MM.1S (cell line): ENCODE measurements at places on chromosomes 4 and X.

GRCh38 chrX:20116087-20116576, 575 bp downstream of the MAP7D2 start:
- DNase-seq = no peak

- DNase-seq = no peak
Measured at GRCh38 chrX:138996268-138996667, 284.8 kb upstream of the FGF13 start.

GRCh38 chr4:11497972-11498371, 69.3 kb upstream of the HS3ST1 start:
- DNase-seq = no peak

- DNase-seq = no peak
Measured at GRCh38 chrX:7132335-7133049, 15.0 kb upstream of the STS start.

- no peak for DNase-seq
Measured at GRCh38 chr4:17618926-17619325, 4.5 kb downstream of the MED28 start.

- no peak for DNase-seq
Measured at GRCh38 chr4:79164907-79165610, 160.8 kb downstream of the NAA11 start.

DNA sequence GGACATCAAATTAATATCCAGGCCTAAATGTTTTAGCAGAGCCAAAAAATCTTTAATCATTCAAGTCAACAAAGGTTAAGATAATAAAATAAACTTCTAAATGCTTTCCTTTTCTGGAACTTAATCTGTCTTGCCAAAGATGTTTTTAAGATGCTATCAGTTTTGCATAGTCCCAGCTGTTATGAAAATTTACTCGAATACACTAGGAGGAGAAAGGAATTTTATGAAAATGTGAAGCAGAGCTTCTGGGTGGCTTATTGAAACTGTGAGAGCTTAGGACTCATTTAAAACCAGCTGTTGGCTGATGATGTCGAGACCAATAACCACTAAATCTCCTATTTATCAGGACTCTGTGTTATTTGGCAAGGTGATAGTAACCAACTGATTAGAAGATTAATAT, 202.2 kb upstream of the ETNPPL start:
- DNase-seq = no peak

GRCh38 chr4:184357772-184358171, 116.6 kb downstream of the IRF2 start:
- no peak for DNase-seq

DNA sequence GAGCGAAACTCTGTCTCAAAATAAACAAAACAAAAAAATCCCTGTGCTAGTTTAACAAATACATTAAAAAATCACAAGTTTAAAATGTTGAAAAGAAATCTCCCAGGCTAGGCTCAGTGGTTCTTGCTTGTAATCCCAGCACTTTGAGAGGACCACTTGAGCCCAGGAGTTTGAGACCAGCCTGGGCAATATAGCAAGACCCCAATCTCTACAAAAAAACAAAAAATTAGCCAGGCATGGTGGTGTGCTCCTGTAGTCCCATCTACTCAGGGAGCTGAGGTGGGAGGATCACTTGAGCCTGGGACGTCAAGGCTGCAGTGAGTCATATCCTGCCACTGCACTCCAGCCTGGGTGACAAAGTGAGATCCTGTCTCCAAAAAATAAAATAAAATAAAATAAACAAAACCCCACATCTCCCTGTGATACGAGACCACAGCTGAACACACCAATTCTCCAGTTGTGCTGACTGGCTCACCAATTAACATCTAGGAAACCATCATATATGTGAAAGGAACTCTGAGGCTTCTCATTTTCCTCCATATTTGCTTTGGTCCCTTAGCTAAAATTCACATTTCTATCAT, 7.3 kb downstream of the RPS4X start:
- no peak for DNase-seq

- no peak for DNase-seq
Measured at GRCh38 chr4:657338-657833, 16.7 kb downstream of the ATP5ME start.

DNA sequence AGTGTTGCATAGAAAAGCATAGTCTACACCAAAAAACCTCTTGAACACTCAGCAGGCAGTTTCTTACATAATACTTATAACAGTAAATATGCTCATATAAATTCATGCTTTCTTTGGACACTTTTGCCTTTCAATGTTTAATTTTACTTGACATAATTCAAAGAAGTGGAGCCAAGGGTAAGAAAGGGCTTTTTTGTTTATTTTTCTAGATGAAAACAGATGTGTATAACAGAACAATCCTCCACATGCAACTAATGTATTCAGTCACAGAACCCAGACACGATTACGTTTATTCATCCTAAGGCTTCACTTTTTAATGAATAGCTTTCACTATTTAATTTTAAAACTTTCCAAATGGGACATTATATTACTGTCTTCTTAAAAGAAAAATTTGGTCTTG, 58.0 kb upstream of the PTPN13 start:
- no peak for DNase-seq

DNA sequence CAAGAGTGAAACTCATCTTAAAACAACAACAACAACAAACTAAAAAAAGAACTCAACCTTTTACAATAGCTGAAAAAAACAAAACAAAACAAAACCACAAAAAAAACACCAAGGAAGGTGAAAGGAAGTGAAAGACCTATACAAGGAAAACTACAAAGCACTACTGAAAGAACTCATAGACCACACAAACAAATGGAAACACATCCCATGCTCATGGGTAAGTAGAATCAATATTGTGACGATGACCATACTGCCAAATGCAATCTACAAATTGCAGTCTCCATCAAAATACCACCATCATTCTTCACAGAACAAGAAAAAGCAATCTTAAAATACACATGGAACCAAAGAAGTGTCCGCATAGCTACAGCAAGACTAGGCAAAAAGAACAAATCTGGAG, 41.5 kb upstream of the FGF2 start:
- DNase-seq = no peak

GRCh38 chr4:108029731-108030130, 40.0 kb downstream of the HADH start:
- DNase-seq = no peak

- no peak for DNase-seq
Measured at GRCh38 chr4:5890063-5890727, 2.7 kb downstream of the CRMP1 start.

DNA sequence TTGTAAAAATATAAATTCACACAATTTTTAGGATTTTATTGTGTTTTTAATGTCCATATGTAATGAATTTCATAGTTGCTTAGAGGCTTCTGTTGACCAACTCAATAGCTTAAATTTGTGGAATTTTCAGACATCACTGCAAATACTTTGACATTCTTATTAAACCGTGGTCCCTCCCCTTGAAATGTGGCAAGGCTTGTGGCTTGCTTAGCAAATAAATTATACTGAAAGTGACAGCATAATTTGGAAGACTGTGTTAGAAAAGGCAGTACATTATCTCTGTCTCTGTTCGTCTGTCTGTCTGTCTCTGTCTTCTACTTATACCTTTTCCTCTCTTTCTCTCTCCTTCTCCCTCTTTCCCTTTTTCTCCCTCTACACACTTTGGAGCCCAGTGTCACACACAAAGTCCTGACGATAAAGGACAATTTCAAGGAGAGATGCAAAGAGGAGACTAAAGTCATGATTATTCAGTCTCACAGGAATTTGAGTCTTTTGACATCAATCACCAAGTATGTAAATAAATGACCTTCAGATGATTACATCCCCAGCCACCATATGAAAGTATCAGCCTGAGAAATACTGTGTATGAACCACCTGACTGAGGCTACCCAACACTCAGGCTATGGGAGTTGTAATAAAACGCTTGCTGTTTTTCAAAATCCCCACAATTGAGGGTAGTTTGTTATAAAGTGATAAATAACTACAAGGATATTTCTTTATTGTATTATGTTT, 21.0 kb upstream of the UGT2B7 start:
- no peak for DNase-seq

DNA sequence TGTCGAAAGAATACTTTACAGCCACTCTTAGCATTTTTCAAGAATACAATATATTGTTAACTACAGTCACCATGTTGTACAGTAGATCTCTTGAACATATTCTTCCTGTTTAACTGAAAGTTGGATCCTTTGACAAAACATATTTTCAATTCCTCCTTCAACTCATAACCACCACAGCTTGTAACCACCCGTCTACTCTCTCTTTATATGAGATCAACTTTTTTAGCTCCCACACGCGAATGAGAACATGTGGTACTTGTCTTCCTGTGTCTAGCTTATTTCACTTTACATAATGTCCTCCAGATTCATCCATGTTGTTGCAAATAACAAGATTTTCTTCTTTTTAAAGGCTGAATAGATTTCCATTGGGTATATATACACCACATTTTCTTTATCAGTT, 338.3 kb upstream of the IGFBP7 start:
- no peak for DNase-seq

- DNase-seq = no peak
Measured at GRCh38 chrX:40087425-40088298, 10.1 kb downstream of the BCOR start.

- DNase-seq = no peak
Measured at GRCh38 chr4:123265443-123265842, 131.2 kb upstream of the SPRY1 start.

- DNase-seq = no peak
Measured at GRCh38 chrX:7730071-7730470, 112.9 kb upstream of the VCX start.

GRCh38 chr4:26048950-26049349, 134.9 kb downstream of the SMIM20 start:
- no peak for DNase-seq

- no peak for DNase-seq
Measured at GRCh38 chr4:3873408-3874027, 107.3 kb downstream of the ADRA2C start.

DNA sequence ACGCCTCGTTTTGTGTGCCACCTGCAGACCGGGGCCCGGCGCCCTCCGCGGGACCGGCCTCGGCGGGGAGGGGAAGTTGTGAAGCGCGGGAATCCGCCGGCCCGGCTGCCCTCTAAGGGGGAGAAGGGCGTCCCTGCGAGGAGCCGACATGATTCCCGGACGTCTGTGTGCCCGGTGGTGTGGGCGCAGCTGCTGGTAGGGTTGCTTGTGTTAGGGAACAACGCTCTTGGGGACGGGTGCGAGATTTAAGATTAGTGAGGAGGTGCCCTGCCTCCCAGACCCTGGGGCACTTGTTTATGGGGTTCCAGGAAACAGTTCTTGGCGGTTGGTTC, 627 bp downstream of the CDKN2AIP start:
- DNase-seq = peak; percentile 61

GRCh38 chr4:26326791-26327190, 6.0 kb downstream of the RBPJ start:
- no peak for DNase-seq

GRCh38 chr4:53908661-53909078, 155.7 kb downstream of the CHIC2 start:
- peak; percentile 29 for DNase-seq

GRCh38 chrX:46710927-46711623, 47.8 kb downstream of the SLC9A7 start:
- DNase-seq = no peak

- no peak for DNase-seq
Measured at GRCh38 chr4:71608678-71609071, 175.2 kb downstream of the GC start.

GRCh38 chr4:8741513-8742226, 130.0 kb downstream of the HMX1 start:
- no peak for DNase-seq

DNA sequence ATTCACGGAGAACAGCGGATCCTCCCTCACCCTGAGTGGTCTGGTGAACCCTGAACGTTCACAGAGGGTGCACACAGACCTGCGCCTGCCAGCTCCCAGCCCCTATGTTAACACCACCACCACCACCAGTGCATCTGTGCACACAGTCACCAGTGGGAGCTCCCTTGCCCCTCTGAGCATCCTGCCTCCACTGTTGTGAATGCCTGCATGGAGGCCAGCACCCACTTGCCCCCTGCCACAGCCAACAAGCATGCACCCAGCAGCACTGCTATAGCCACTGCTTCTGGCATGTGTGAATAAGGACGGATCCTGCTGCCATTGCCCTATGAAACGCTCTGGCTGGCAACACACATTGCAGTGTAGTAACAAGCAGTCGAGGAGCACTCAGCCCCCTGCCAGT, 29.1 kb upstream of the PWWP3B start:
- DNase-seq = no peak

DNA sequence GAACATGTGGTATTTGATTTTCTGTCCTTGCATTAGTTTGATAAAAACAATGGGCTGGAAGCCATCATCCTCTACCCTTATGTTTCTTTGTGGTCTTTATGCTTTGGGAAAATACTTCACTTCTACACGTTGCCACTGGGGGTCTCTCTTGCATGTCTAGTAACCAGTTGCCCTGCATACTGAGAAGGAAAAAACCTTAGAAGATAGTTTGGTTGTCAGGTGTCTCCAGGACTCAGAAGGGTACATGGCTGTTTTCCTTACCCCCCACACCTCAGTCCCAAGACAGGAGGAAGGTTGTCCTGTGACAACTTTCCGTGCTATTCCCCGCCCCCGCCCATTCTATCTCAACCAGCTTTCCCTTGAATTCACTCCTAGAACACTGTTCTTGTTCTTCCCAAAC, 62.1 kb upstream of the LANCL3 start:
- peak; percentile 7 for DNase-seq

DNA sequence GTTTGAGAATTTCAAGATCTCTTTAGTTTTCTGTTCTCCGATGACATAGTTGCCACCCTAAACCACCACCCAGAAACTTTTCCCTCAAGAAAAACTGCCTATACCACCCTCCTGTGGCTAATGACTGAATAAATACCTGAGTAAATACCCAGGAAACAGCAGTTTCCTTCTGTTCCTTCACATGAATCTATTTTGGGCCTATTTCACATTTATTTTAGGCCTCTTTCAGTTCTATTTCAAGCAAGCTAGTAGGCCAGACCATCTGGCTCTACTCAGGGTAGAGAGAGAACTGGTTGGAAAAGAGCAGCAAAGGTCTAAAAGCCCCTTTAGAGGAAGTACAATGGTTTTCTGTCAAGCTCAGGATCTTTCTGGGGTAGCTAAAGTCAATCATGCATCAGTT, 23.4 kb downstream of the ARHGEF9 start:
- DNase-seq = peak; percentile 86

DNA sequence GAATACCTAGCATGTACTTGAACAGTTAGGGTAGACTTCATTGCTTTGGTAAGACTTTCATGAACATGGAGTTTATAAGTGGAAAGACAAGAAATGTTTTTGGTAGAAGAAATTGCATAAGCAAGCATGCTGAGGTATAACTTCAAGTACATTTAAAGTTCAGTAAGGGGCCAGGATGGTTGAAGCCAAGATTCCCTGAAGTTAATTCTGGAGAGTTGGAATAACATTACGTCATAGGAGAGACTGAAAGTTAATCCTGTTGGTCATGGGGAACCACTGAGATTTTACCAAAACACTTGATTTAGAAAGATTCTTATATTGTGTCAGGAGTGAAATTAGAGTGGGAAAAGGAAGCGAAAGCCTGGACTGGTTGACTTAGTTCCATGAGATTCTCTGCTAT, 767.5 kb upstream of the MAGEB2 start:
- no peak for DNase-seq

- no peak for DNase-seq
Measured at GRCh38 chrX:43176686-43177085, 398.7 kb upstream of the PPP1R2C start.

DNA sequence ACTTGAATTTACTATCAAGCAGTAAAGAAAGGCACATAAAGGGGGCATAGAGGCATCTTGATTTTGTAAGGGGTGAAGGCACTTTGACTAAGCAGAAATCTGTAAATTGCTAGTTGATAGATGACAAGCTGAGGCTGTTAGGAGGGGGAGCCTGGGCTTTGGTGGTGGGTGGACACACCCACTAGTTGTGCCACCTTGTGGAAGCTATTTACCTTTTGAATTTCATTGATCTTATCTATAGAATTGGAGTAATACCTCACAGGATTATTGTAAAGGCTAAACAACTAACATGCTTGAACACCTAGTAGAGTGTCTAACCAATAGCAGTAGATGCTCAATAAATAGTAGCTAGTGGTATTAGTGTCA, 142.8 kb upstream of the KCNIP4 start:
- DNase-seq = no peak
